Testis (tissue), 5 donors: ENCODE measurements at places on chromosomes 6 and 20.

GRCh38 chr6:35954333-35954732 is 33.4 kb upstream of the SRPK1 start:
- no peak for DNase-seq

DNA sequence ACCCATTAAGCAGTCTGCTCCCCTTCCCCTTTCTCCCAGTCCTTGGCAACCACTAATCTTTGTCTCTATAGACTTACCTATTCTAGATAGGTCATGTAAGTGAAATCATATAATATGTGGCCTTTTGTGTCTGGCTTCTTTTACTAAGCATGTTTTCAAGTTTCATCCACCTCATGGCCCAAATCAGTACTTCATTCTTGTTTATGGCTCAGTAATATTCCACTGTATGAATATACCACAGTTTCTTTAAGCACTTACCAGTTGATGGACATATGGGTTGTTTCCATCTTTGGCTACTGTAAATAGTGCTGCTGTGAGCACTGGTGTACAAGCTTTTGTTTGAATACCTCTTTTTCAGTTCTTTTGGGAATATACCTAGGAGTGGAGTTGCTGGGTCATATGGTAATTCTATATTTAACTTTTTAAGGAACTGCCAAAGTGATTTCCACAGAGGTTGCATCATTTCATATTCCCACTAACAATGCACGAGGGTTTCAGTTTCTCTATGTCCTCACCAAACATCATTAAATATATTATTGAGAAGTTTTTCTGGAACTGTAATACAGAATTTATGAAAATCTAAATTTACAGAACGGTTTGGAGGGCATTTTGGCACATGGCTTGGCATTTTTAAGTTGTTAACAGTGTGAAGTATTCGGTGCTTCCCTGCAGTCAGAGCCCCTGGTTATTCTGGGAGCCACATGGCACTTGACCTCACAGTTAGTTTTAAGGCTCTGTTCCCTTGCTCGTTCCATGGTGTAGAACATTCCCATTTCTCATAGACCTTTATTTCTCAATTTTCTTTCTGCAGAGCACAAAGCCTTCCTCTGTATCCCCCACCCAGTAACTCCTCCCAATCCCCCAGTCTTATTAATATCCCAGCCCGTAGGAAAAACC is 27.0 kb upstream of the DTNBP1 start:
- no peak for DNase-seq

- DNase-seq = peak; percentile 24
Measured at GRCh38 chr20:40497899-40498691, 190.9 kb downstream of the MAFB start.

GRCh38 chr6:44073612-44074438 is 53.4 kb downstream of the MRPL14 start:
- peak; percentile 28 for DNase-seq

GRCh38 chr20:35599776-35600120 is 15.9 kb upstream of the SPAG4 start:
- DNase-seq = no peak

GRCh38 chr6:57259064-57259463 is 37.0 kb upstream of the RAB23 start:
- DNase-seq = no peak

DNA sequence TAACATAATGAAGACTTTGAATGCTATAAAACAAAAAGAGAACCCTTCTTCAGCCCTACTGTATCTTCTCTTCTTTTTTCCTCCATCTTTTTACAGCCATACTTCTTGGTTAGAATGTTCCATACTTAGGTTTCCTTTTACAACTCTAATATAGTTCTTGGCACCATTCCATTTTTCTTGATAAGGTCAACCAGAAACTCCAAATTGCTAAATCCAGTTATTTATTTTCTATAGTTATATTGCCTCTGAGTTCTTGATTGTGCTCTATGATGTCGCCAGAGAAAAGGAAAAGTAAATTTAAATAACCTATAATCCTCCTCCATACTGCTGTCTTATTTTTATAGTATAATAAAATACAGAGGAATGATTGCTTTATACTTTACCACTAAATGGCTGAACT is 26.7 kb upstream of the COL10A1 start:
- DNase-seq = no peak

GRCh38 chr6:83430611-83431544 is at the start of gene ME1:
Gene ME1, minus strand, starts transcription at chr6:83431051. Its CDS starts 97 bp downstream, at chr6:83430954.
- DNase-seq = peak; percentile 90

- DNase-seq = no peak
Measured at GRCh38 chr6:27892649-27893058, 19.5 kb downstream of the OR2B2 start.

DNA sequence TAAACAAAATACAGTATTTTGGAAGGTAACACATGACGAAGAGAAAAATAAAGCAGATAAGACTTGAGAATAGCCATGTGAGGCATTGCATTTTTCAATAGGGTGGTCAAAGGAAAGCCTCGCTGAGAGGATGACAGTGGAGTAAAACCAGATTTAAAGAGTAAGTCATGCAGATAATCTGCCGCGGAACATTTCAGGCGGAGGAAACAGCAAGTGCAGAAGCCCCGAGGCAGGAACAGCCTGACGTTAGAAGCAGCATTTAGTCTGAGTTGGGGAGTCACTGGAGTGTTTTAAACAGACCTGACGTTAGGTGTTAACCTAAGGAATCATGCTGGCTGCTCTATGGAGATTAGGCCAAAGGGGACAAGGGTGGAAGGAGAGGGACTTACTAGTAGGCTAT is 65.0 kb upstream of the VSTM2L start:
- no peak for DNase-seq

DNA sequence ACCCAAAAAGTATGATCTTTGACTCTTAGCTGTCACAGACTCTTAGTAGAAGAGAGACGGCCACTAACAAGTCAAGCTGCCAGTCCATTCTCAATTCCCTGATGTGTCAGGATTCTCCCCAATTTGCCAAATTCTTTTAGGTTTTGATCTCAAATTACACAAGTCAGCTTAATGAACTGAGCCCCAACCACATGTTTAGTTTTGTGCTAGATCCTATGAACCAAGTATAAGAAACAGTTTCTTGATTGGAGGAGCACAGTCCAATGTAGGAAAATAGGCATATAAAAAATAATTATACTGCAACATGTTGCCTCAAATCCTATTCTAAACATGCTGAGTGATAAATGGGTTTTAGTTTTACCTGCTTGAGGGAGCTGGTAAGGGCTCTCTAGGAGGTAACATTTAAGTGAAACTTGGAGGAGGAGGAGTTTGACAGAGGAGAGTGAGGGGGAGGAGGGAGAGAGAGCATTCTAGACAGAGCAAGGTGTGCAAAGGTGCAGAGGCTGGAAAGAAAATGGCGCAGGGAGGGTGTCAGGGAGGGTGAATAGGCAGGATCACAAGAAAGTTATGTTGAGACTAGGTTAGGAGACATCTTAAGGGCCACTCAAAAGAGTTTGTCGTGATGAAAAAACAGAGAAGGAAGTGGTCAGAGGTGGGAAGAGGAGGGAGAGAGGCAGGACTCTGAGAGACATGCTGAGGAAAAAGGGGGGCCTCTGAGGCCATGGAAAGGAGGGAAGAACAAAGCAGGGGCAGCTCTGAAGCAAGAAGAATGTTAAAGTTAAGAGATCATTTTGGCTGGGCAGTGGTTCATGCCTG is 22.8 kb upstream of the FAM83C start:
- no peak for DNase-seq

GRCh38 chr6:83065511-83066192 is at the start of gene UBE3D:
Gene UBE3D, minus strand, starts transcription at chr6:83065841. Its CDS starts 123 bp downstream, at chr6:83065718.
- DNase-seq = peak; percentile 95

DNA sequence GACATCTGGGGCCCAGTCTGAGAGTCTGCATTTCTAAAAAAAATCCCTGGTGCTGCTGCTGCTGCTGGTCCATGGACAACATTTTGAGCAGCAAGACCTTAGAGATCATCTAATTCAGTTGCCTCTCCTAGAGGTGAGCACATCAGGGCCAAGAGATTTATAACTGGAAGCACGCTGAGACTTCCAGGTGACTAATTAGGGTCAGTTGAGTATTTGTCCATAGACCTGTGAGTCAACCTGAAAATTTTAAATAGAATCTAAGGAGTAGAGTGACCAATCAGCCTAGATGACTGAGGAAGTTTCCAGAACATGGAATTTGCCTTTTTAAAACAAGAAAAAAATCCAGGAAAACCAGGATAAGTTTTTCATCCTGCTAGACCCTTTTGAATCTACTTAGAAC is 221.4 kb downstream of the PKHD1 start:
- no peak for DNase-seq

GRCh38 chr20:20864351-20865096 is 152.1 kb upstream of the RALGAPA2 start:
- DNase-seq = peak; percentile 18

DNA sequence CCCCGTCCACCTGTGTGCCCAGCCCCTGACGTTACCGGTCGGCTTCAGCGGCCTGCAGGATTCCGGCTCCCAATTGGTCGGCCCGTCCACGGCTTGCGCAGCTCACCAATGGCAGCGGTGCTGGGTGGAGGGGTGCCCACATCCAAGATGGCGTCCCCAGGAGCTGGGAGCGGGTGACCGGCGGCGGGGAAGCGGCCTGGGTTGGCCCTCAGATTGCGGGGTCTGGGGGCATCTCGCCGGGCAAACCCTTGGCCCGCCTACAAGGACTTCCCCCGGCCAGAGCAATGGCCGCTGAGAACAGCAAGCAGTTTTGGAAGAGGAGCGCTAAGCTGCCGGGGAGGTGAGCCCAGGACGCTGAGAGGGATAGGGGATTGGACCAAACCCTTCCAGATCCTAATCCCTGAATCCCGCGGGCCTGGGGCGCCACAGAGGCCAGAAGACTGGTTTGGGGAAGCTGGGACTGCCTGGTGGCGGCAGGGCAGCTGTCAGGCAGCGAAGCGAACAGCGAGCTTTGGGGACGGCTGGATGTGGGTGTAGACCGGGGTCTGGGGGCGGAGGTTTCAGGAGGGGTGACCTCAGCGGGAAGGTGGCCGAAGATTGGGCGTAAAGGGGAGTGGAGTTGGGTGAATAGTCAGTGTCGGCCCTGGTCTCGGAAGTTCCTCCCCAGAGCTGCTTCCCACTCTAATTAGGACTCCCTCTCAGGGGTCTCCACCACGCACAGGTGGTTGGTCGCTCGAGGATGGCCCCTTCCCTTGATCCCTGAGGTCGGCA is at the start of the genes TBC1D22B and TMEM217:
TBC1D22B (plus strand) TSS at position 139 of the 771 bp plus-strand sequence; CDS start at position 285, 146 bp downstream.
TMEM217 (minus strand) TSS at position 511 of the 771 bp plus-strand sequence. CDS start 39,114 bp downstream, outside the sequence.
- peak; percentile 99 for DNase-seq

GRCh38 chr6:118586746-118587485 is 38.8 kb downstream of the PLN start:
- no peak for DNase-seq

- DNase-seq = no peak
Measured at GRCh38 chr6:144307880-144308279, 22.7 kb downstream of the UTRN start.

GRCh38 chr6:35610830-35611229 is 77.9 kb downstream of the FKBP5 start:
- no peak for DNase-seq

DNA sequence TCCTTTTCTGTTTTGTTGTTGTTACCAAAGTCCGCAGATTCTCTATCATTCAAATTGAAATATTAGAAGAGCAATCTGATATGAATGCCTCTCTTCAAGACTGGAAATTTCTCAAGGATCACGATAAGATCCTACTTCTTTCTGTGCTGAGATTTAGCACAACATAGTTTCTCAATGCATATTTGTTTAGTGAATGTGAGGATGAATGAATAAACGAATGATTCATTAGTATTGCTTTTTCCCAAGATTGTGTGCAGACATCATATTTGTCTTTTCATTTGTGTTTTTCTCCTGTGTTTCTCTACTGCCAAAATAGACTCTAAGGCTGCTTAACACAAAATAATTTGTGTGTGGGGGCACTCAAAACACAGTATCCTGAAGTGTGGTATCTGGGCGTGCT is 862.7 kb upstream of the MAP3K7 start:
- DNase-seq = no peak

- DNase-seq = no peak
Measured at GRCh38 chr6:39684790-39685488, 40.3 kb downstream of the KIF6 start.

GRCh38 chr20:11172881-11173280 is 499.1 kb upstream of the JAG1 start:
- no peak for DNase-seq

GRCh38 chr6:51322505-51322904 is 503.8 kb downstream of the TFAP2B start:
- DNase-seq = no peak

DNA sequence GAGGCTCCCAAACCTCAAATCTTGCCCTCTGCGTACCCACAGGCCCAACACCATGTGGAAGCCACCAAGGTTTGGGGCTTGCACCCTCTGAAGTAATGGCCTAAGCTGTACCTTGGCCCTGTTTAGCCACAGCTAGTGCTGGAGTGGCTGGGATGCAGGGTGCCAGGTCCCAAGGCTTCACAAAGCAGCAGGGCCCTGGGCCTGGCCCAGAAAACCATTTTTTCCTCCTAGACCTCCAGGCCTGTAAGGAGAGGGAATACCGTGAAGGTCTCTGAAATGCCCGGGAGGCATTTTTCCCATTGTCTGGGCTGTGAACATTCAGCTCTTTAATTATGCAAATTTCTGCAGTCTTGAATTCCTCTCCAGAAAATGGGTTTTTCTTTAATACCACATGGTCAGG is 223.7 kb upstream of the CCN2 start:
- DNase-seq = no peak

GRCh38 chr20:62196286-62196685 is 13.5 kb downstream of the MTG2 start:
- DNase-seq = no peak

DNA sequence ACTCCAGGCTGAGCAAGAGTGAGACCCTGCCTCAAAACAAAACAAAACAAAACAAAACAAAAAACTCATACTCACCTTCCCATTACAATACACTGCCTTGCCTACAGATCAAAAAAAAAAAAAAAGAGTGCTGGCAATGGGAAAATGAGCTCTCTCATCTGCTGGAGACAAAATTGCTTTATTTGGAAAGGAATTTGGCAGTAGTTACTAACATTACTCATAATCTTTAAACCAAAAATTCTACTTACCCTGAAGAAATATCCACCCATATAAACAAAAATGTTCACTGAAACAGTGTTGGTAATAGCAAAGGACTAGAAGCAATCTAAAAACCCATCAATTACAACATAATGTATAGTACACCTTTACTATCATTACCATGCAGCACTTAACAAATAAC is 120.4 kb downstream of the RNGTT start:
- no peak for DNase-seq

DNA sequence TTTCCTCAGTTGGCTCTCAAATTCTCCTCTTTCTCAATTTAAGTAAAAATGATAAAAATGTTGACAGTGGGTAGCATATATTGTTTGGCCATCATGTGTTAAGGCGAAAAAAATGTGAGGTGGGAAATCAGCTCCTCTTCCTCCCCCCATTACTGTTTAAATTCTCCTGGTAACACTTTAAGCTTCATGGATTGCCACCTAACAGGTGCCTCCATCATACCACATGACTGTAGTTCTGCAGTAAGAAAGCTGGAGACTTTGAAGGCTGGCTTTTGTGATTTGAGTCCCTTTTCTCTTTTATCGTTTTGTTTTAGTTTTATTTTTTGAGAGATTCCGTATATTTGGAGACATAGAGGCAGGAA is 1.2 kb downstream of the ZFAND3 start:
- no peak for DNase-seq
